ENCODE measurements at places on chromosomes 11 and 22.

DNA sequence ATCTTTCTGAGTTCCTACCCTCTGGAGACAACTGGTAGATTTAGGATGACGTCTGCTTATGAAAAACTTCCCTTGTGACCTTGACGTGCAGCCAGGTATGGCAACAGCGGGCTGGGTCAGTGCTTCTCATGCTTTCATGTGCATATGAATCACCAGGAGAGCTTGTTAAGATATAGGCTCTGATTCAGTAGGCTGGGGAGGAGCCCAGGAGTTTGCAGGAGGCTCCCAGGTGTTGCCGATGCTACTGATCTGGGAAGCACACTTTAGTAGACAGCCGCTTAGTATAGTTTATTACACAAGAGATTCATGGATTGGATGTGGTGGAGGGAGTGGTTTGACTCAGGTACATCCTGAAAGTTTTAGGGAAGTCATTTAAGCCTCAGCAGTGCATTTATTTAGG is 23.8 kb downstream of the DIXDC1 start:
- DNase-seq: no peak

DNA sequence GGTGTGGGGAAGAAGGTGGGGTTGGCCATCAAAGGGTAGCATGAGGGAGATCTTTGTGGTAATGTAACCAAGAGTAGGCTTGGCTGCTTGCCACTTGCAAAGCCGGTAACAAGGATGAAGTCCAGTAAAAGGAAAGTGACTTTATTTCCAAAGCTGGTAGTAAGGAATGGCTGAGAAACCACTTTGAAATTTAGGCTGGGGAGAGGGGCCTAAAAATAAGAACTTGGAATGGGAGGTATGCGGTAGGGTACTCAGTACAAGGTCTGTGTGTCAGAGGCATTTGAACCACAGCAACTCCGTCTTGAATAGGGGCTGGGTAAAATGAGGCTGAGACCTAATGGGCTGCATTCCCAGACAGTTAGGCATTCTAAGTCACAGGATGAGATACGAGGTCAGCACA is 216.0 kb upstream of the ISX start:
- DNase-seq: no peak

- no peak for DNase-seq
These were observed 7.9 kb downstream of the CCDC134 start for GRCh38 chr22:41808400-41808799.

DNA sequence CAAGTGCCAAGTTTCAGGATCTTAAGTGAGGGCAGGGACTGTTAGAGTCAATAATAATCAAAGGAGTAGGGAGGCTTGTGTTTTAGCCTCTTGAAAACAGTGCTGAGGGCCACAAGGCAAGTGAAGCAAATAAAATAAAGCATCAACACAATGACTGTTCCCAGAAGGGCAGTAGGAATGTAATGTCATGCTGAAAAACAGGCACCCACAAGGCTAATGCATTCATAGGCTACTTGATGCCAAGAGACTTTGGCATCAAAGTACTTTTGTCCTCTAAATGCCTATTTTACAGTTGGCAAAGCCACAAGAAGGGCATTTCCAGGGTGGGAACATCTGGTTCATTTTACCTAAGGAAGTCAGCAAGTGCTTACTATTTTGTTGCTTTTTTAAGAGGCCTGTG is 22.9 kb downstream of the RAB39A start:
- DNase-seq: no peak

All from anterior cingulate cortex (tissue), 58 donors.